ENCODE measurements at places on chromosomes 3 and 15. TPM values are rescaled to one million over a fixed set of nuclear protein-coding genes. Genes with fewer than 3 reads are reported as not detected.
A peak's percentile ranks its signal among the peaks of the same experiment; 100 is the strongest.

Gene NCBP2
- 56.9 TPM for polyA plus RNA-seq

DNA sequence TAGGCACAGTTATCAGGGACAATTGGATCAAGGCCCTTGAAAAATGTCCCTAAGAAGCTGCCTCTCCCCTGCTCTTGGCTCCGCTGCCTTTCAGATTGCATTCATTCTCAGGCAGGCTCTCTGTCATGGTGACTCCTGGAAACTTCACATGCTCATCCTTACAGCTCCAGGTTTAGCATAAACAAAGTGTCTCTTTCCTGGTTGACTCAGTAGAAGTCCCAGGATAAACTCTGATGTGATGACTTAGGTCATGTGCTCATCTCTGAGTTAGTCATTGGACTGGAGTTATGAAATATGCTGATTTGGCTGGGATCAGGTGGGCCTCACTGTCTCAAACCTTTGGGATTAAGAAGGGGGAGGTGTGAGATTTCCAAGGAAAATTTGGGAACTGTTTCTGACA, 243.8 kb downstream of the ZNF621 start:
- H3K27ac ChIP-seq, result no peak overlapping the region
- H3K4me3 ChIP-seq, result no peak overlapping the region
- no peaks in the 10 kb centered on the region for H3K36me3 ChIP-seq
- DNase-seq, result no peak
- no peaks in the 10 kb centered on the region for H3K27me3 ChIP-seq
- H3K4me1 ChIP-seq, result no peaks in the 10 kb centered on the region

- peak overlapping the region; percentile 100 for H3K4me3 ChIP-seq
- peaks cover 16% of the 10 kb centered on the region for H3K4me1 ChIP-seq
- DNase-seq, result no peak
- H3K27ac ChIP-seq, result peak overlapping the region; percentile 95
Measured at GRCh38 chr3:155871746-155872158, 1.3 kb downstream of the GMPS start.

Gene SYNPR
- polyA plus RNA-seq, result not detected

DNA sequence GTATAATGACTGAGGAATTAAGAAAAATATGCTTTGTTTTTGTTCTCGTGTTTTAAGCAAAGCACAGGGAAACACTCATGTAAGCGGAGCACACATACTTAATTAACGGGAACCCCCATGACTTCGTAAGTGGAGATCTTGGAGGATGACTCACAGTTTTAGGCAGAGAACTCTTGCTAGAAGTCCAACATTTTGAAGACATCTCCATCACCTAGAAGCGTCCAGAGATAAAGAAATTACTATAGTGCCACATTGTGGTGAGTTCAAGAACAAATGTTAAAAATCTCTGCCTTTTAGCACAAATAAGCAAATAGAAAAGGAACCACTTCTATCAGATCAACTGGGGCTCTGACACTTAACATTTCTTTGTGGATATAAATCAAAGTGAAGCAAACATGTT, 194.1 kb upstream of the ARHGEF26 start:
- no peaks in the 10 kb centered on the region for H3K4me1 ChIP-seq
- H3K4me3 ChIP-seq, result no peak overlapping the region
- no peak overlapping the region for H3K27ac ChIP-seq
- H3K27me3 ChIP-seq, result no peaks in the 10 kb centered on the region
- H3K36me3 ChIP-seq, result no peaks in the 10 kb centered on the region
- no peak for DNase-seq

Gene KCNMB3
- 7.2 TPM for polyA plus RNA-seq

Gene PROS1
- polyA plus RNA-seq, result 5.0 TPM

DNA sequence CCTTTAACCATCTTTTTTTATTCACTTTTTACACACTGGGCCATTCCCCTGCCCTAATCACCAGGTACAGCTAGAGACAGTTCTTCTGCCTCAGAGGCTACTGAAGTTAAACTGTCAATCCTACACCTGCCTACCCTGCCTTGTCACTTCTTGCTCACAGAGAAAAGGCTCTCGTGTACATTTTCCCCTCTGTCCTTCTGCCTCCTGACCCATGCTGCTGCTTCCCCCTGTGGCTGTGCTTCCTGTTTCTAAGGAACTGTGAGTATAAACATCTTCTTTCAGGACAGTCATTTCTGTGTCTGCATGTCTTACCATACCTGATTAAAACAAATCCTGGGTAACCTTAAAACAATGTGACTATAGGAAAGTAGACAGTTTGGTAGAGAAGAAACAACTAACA, 236.4 kb upstream of the MRPL3 start:
- DNase-seq, result no peak
- no peaks in the 10 kb centered on the region for H3K27me3 ChIP-seq
- H3K4me1 ChIP-seq, result no peaks in the 10 kb centered on the region
- no peak overlapping the region for H3K27ac ChIP-seq

DNA sequence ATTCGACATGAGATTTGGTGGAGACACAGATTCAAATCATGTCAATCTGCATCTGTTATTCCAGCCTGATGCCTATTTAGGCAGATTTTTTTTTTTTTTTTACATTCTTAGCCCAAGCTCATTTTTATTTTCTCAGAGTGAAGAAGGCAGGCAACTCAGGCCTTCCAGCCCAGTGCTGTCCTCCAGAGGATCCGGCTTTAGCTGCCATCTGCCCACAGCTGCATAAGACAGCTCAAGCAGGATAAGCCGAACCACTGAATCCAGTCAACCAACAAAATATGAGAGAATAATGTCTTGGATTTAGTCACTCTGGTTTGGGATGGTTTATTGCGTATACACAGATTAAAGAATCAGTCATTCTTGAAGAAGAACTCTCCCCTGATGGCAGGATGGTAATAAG, 19.9 kb upstream of the COLQ start:
- H3K4me3 ChIP-seq, result no peak overlapping the region
- H3K27me3 ChIP-seq, result no peaks in the 10 kb centered on the region
- no peak overlapping the region for H3K27ac ChIP-seq
- peaks cover 12% of the 10 kb centered on the region for H3K4me1 ChIP-seq
- no peak for DNase-seq
- H3K36me3 ChIP-seq, result no peaks in the 10 kb centered on the region

Gene ADIPOQ
- polyA plus RNA-seq, result 0.12 TPM

Gene A4GNT
- not detected for polyA plus RNA-seq

Data from spleen (tissue), 13 donors.